ENCODE measurements at places on chromosomes 4 and X.

GRCh38 chr4:2251795-2252529 is 9.9 kb downstream of the MXD4 start:
- DNase-seq, result no peak

GRCh38 chr4:76962406-76963130 is 13.0 kb downstream of the SEPTIN11 start:
- DNase-seq, result no peak

DNA sequence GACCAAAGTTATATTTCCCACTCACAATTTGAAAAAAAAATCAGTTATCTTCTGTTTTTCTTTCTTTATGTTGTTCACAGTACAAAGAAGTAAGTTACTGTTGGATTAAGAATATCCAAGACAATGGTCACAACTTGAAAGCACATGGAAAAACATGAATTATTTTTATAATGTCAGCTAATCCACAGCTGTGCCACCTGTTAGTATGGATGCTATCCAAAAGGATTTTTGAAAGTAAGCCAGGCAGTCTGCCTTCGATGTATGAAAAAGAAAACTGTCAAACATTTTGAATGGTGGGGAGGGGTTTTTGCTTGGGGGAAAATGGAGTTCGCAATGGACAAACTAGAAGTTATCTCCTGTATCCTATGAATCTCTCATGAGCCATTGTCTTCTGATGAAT is 6.2 kb downstream of the GPM6A start:
- no peak for DNase-seq

- no peak for DNase-seq
Observed at GRCh38 chr4:163612762-163613161, 118.3 kb downstream of the TMA16 start.

DNA sequence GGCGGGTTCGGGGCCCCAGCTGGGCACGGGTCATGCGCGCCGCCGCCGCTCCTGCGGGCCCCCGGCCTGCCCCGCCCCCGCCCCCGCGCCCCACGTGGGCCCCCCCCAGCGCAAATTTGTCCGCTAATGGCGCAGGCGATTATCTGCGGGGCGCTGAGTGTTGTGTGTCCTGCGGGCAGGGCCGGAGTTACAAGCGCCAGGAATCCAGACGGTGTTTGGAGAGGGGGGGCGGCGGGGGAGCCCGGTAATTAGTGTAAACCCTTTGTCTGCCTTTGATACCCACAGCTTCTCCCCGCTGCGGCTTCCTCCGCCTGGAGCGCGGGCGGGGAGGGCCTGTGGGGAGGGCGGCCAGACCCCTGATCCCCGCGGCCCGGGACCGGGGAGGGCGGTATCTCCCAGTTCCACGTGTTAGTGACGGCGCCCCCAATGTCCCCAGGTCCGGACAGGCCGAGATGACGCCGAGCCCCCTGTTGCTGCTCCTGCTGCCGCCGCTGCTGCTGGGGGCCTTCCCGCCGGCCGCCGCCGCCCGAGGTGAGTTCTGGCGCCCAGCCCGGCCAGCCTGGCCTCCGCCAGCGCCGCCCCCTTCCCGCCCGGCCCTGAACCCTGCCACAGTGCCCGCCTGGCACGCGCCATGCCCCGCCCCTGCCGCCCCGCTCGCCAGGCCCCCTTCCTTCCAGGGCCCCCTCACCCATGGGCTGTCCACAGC is 761 bp downstream of the FGFRL1 start:
- no peak for DNase-seq

DNA sequence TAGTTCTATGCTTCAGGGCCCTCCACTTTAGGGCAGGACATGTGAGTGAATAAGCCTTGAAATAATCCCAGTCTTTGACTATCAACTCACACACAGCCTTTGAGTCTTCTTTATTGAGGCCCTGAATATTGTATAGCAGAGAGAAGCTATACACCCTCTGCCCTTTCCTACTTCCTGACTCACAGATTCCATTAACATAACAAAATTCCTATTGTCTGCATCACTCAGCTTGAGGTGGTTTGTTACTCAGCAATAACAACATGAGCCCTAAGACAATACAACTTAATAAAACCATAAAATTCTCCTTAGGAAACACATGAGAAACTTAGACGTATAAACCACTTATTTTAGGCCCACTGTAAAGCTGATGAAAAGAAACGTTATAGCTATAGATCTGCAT is 680.3 kb upstream of the DIAPH2 start:
- no peak for DNase-seq

GRCh38 chr4:119053997-119054396 is 81.6 kb upstream of the MYOZ2 start:
- DNase-seq, result no peak

- no peak for DNase-seq
Observed at GRCh38 chr4:38409852-38410251, 254.1 kb upstream of the KLF3 start.

GRCh38 chr4:64125354-64125753 is 283.9 kb downstream of the TECRL start:
- DNase-seq, result no peak

GRCh38 chr4:38811297-38811696 is 6.7 kb upstream of the TLR1 start:
- no peak for DNase-seq

All from fibroblast of skin of left quadriceps (primary cell).